ENCODE measurements at places on chromosomes 4 and X.
A peak's percentile ranks its signal among the peaks of the same experiment; 100 is the strongest.

- no peak for DNase-seq
Observed at GRCh38 chr4:3128976-3129375, 54.5 kb downstream of the HTT start.

GRCh38 chr4:6109842-6110560 lies 90.3 kb downstream of the JAKMIP1 start:
- DNase-seq = no peak

GRCh38 chr4:167955006-167955405 lies 137.3 kb upstream of the ANXA10 start:
- DNase-seq = no peak

- DNase-seq = no peak
Observed at GRCh38 chrX:72105436-72105835, 26.3 kb downstream of the RTL5 start.

DNA sequence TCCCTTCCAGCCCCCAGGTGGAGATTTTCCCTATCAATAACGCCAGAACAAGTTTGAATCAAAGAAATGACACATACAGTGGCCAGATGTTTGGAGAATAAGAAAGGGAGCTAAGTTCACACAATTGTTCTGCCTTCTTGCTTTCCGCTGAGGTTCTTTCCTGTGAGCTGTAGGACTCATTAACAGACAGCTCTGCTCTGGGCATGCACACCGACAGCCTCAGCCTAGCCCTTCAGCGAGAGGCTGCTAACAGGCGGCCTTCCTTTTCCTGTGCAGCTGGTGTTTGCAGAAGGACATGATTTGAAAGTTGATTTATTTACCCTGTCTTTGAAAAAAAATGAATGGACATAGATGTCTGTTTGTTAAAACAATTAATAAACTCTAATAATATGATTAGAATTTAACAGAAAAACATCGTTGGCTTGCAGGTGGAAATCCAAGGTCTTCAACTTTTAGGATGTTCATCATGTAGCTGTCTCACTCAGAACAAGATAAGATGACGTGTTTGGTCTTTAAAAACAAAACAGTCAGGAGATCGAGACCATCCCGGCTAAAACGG lies 183.3 kb downstream of the KDR start:
- no peak for DNase-seq

DNA sequence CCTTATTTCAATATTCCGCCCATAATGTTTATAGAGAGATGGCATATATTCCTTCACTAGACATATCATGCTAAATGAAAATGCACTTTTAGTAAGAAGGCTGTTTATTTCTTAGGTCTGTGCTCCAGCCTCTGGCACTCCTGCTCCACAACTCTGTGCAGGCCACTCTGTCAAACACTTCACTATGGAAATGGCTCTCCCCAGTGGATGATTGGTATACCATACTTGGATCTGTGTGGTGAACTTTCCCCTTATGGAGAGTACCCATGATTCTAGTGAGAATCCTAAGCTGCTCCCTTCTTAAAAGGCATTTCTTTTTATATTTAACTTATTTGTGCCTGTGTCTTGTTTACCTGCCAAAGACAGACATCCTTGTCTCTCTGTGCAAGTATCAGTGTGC lies 480.1 kb upstream of the GALNT7 start:
- DNase-seq = no peak

DNA sequence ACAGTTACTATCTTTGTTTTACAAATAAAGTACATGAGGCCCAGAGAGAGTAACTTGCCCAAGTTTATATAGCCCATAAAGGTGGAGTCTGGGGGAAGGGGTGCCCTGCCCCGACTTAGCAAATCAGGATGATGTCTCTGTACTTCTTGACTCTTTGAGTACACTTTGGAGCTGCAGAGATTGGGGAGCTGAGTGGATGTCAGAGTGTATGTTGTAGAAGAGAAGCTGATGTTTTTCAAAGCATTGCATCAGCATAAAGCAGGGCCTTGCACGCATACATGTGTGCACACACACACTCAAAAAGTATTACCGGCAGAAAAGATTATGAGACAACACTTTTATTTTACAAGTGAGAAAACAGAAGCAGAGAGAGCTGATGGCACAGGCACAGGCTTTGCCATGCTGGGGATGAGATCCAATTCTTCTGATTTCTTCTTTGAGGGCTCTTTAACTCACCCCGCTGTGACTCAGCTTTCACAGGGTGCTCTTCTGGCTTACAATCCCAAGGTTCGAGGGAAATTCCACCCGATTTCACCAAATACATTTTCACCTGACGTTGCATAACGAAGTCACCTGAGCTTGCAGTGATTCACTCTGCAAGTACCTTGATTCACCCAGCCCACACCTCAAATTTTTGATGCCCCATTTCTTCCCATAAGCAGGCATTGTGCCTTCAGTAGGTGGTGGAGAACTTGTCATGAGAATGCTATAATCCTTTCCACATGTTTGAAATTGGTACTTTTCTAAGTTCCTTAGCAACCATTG lies 292.8 kb upstream of the BOD1L1 start:
- DNase-seq = peak; percentile 58

DNA sequence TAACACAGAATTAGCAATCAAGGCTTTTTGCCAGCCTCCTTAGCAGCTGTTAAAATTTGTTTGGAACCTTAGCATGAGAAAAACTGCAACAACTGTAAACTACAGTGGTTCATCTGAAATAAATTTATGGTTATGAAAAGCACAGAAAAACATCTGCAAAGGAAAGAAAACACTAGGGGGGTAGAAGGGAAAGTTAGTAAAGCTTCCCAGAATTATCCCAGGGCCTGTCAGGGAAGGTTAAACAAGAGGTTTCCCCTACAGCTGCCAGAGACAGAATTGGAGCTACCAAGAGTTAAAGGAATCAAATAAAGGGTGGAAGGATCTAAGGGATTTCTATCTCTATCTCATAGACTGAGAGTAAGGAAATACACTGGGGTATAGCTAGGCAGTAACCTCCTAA lies 234.7 kb upstream of the DIAPH2 start:
- no peak for DNase-seq

DNA sequence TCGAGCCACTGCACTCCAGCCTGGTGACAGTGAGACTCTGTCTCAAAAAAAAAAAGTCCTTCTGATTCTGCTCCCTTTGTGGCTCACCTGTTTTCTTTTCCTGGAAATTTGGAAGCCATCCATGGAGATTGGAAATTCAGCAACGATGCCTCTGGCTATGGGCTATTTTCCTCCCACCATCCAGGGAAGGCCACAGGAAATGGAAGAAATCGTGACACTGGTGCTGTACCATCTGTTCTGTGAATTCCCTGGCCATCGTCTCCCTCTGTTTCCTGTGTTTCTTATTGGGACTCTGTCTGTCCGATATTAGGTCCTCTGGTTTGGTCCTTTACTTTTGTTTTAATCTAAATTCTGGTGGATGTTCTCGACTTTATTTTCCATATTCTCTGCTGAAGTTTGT lies 29.4 kb upstream of the ADRA2C start:
- DNase-seq = no peak

DNA sequence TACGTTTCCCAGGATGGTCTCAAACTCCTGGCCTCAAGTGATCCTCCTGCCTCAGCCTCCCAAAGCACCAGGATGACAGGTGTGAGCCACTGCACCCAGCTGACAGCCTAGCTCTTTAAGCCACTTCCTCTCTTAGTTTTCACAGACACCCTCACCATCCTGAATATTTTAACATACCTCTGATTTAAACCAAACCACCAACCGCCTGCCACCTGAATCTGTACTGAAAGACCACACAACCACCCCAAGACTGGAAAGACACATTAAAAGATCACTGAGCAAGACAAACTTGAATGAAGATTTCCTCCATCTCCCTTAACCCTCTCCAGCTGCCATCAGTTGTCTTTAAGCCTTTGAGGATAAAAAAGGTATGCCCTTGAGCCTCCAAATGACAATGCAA lies 110.6 kb downstream of the SH3KBP1 start:
- no peak for DNase-seq

DNA sequence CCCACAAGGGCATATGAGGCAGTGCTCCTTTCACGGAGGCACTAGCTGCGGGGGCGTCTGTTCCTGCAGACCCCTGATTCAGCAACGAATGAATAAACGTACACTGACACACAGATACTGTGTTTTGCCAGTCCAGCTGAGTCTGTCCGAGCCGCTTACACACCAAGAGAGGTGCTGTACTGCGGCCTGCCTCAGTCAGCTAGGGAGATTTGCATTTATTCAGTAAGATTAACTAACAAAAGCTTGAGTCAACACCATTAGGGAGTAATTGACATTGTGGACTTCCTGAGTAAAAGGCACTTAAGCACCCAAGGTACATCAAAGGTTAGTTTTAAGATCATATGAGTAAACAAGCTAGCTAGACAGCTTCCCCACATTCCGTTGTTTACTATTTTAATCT lies 31.0 kb upstream of the BEX4 start:
- DNase-seq = no peak

GRCh38 chr4:126123611-126124325 lies 809.0 kb downstream of the FAT4 start:
- DNase-seq = peak; percentile 32

GRCh38 chrX:51776851-51777250 lies 33.6 kb downstream of the GSPT2 start:
- DNase-seq = no peak

- DNase-seq = no peak
Observed at GRCh38 chr4:82560853-82561785, 669 bp downstream of the TMEM150C start.

DNA sequence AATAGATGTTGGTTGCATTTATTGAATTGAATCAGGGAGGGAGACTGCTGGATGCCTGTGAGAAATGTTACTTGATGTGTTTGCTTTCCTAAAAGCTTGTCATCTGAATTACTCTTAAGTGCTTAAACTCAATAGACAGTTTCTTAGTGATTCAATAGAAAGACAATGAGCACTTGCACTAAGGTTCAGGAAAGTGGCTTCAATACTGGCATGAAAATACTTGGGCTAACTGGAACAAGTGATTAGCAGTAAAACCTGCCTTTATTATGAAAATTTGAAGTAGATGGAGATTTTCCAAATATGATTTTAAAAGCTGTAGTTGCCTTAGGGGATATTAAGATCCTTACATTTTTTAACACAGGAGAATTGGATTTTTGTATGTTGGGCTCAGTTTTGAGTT lies 123.3 kb downstream of the RNF150 start:
- no peak for DNase-seq

DNA sequence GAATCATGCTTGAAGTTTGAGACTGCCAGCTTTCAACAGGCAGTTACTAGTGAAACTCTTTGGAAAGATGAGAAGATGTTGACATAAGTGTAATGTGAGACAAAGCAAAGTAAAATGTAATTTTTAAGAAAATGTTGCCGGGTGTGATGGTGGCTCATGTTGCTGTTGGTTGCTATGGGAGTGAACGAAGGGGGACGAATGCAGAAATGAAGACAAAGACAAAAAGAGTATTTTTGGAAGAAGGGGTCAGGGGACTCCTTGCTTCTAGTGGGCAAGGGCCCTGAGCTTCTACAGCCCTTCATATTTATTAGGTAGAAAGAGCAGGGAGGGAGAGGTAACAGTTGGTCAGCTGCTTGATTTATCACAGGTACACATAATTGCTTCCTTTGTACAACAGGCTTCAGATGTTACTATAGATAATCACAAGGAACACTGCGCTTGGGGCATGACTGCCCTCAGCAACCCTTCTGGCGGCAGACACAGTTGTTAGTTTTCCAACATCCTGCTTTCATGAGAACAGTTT lies 11.9 kb upstream of the UGDH start:
- DNase-seq = no peak

- no peak for DNase-seq
Observed at GRCh38 chr4:3372933-3373465, 68.8 kb upstream of the HGFAC start.

GRCh38 chrX:21870494-21870893 lies 14.7 kb downstream of the YY2 start:
- no peak for DNase-seq

DNA sequence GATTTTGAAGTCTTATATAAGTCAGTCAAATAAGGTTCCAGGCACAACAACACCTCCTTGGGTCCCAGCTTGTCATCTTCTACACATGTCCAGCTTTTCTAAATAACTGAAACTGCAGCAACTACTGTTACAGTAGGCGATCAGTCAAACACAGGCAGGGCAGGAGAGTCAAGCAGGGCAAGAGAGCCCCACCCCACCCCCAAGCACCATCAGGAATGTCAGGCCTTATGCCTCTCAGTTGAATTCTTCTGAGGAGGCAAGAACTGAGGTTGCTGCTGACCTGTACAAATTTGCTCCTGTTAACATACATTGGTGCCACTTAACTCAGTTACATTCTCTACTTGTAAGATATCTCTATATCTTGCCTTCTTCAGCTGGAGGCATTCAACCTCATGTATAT lies 608.8 kb upstream of the PCDH10 start:
- DNase-seq = no peak

DNA sequence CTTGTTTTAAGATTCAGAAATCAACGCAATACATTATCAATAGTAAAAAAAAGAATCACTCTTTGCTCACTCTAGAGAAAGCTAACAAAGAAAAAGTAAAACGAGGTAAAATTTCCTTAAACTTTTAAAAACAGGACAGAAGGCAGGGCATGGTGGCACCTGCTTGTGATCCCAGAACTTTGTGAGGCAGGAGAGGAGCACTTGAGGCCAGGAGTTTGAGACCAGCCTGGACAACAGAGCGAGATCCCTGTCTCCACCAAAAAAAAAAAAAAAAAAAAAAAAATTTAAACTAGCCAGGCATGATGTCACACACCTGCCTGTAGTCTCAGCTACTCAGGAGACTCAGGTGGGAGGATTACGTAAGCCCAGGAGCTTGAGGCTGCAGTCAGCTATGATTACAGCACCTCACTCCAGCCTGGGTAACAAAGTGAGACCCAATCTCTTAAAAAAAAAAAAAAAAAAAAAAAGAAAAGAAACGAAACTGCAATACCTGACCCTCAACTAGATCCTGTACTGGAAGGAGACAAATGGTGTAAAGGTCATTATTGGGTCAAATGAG lies 3.5 kb downstream of the CCNI start:
- DNase-seq = no peak

GRCh38 chr4:58515226-58515625 lies 1405.0 kb upstream of the IGFBP7 start:
- no peak for DNase-seq

GRCh38 chr4:29852537-29852936 lies 867.6 kb upstream of the PCDH7 start:
- no peak for DNase-seq

GRCh38 chrX:124665621-124666400 lies 319.4 kb downstream of the SH2D1A start:
- no peak for DNase-seq

DNA sequence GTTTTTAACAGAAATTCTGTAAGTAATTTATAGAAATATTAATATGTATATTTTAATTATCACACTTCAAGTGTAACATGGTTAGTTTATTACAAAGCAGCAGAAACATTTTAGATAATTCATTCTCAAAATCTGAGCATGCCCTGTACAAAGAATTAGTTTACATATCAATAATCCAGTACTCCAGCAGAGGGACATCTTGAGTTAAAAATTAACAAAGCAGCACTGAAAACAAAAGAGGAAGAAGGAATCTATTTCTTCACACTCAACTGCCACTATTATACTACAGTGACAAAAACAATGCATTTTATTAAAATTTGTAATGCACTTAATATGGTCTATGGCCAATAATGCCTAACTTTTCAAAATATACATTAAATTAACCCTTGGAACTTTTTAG lies 179.1 kb upstream of the KLHL4 start:
- peak; percentile 26 for DNase-seq
